ENCODE measurements at places on chromosomes 16 and 17. TPM values are rescaled to one million over a fixed set of nuclear protein-coding genes. Genes with fewer than 3 reads are reported as not detected.

Gene TPSG1
- total RNA-seq: not detected

Gene C16orf54
- not detected for total RNA-seq

Gene GLIS2
- total RNA-seq: 1.8 TPM

Gene CCL2
- 78.8 TPM for total RNA-seq

Gene KRTAP9-8
- total RNA-seq: not detected

Gene AOC2
- total RNA-seq: 0.38 TPM

Gene RFFL
- total RNA-seq: 7.9 TPM

Gene FOXN1
- not detected for total RNA-seq

Gene ZC3H7A
- total RNA-seq: 53.4 TPM

Gene LPO
- total RNA-seq: not detected

Gene CPNE7
- total RNA-seq: 16.1 TPM

Gene ZNF646
- total RNA-seq: 14.4 TPM

Gene SCNN1B
- total RNA-seq: under 0.01 TPM

Gene SOX15
- 0.28 TPM for total RNA-seq

Gene LAT
- 0.56 TPM for total RNA-seq

Gene LITAFD
- not detected for total RNA-seq

Gene MFAP4
- not detected for total RNA-seq

Gene ABCA9
- 2.4 TPM for total RNA-seq

Gene CTRB2
- not detected for total RNA-seq

Gene TBC1D3B
- 1.5 TPM for total RNA-seq

Gene KLHL10
- not detected for total RNA-seq

All from endothelial cell of coronary artery (primary cell).